Fibroblast of skin of left quadriceps (primary cell): ENCODE measurements at places on chromosomes 5 and 9.

DNA sequence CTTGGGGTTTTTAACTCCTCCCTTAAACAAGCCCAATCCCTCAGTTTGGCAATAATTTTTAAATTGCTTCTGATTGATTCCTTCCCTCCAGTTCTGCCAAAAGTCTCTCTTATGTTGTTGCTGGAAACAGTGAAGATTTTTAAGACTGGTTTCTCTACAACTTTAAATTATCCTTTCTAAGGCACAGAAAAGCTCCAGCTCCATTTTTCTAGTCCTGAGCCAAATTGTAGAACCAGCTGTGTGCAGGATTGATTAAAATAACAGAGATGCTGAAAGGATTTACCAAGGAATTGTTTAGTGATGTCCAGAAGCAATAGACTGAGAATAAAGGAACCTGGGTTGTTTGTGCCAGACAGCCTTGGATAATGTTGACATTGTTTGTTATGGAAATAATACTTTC, 111.3 kb downstream of the NUDT12 start:
- DNase-seq: no peak

DNA sequence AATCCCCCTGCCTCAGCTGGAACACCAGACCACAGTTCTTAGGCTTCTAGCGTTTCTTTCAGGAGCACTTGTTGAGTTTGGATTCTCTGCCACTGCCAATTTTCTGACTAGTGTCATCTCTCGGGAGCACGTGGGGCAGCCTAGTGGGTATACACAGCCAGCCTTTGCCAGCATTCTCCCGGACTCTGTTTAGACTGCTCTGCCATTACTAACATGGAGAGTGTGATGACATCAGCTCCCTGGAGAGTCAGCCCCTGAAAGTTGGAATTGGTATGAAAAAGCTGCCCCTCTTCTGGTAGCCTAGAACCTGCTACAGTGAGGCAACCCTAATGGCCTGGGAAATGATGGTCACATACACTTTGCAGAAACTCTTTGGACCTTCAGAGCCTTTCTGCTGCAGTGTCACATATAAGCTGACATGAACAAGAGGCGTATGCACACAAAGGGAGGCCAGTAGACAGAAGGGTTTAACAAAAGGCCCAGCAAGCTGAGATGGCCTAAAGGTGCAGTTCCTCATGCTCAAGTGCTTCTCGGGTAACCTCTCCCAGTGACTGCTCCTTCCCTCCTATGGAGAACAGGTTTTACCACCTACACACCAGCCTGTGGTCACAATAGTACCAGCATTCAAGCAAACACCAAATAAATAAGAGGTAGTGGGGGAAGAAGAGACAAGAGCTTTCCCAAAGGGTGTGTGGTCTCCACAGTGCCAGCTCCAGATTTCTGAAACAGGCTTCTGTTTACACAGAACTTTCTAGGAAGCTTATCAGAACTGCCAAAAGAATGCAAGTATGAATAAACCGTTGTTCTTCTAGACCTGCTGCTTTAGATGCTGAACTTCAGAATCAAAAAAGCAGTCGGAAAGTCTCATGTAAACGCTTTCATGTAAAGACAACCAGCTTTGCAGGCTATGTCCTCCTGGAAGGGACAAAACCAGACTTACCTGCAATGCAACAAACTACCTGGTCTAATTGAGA, 16.5 kb downstream of the SPACA9 start:
- no peak for DNase-seq

DNA sequence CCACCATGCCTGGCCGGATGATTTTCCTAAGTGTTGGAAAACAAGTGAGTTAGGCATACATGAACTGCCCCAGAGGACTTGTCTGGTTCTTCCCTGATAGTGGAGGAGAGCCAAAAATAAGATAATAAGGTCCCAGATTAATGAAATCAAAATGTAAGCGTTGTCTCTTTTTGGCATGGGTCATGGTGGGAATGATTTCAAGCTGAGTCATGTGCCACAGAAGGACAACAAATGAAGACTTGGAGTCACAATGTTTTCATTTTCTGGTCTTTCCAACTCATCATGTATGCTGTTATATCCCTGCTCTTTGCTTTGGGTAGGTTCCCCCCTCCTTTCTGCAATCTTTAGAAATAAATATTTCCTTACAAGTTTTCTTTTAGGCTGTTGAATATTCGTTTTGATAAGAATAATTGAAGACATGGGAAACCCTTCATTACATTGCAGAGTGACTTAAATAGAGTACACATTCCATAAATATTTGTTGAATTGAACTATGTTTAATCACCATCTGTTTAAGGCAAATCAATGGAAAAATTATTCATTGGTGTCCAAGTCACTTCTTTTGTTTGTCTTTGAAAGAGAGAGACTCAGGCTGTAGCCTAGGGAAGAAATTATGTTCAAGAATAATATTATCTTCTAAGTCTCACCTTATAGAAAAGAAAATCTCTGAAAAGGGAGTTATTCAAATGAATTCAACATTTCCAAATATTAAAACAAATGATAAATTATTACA, 196.3 kb downstream of the CSNK1G3 start:
- DNase-seq: peak; percentile 96

GRCh38 chr5:105475401-105475800, 1912.8 kb upstream of the NUDT12 start:
- no peak for DNase-seq
